ENCODE measurements at places on chromosomes 5 and 9.

GRCh38 chr5:663436-664342 is 29.5 kb downstream of the TPPP start:
- no peak for DNase-seq

DNA sequence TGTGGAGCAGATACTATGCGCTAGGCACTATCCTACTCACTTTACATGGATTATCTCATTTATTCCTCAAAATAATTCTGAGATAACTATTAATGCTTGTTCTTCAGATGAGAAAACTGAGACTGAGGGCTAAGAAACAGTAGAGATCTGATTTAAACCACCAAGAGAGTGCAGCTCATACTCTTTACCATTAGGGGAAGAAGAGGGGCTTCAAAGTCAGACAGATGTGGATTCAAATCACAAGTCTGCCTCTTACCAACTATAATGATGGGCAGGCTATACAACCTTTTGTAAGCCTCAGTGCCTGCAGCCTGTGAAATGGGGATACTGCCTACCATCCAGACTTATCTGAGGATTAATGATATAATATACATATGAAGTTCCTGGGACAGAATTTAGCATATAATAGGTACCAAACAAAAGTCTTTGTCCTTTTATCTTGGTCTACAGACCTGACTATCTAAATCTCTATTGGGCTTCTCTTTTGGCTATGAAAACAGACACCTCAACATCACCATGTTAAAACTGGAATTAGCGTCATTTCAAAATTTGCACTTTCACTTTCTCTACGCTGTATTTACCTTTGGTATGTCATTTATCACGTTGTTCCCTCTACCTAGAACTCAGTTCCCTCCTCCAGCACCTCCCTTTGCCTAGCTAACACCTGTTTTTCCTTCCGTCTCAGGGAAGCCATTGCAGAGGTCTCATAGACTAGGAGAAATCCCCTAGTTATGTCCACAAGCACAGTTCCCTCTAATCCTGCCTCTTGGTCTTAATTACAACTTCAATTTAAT is 13.8 kb upstream of the TMEM267 start:
- no peak for DNase-seq

- DNase-seq: no peak
Observed at GRCh38 chr5:72363166-72363802, 43.1 kb downstream of the PTCD2 start.

GRCh38 chr5:128815201-128815600 is 150.1 kb upstream of the SLC27A6 start:
- DNase-seq: no peak

- no peak for DNase-seq
Observed at GRCh38 chr5:6480133-6481051, 31.7 kb downstream of the UBE2QL1 start.

DNA sequence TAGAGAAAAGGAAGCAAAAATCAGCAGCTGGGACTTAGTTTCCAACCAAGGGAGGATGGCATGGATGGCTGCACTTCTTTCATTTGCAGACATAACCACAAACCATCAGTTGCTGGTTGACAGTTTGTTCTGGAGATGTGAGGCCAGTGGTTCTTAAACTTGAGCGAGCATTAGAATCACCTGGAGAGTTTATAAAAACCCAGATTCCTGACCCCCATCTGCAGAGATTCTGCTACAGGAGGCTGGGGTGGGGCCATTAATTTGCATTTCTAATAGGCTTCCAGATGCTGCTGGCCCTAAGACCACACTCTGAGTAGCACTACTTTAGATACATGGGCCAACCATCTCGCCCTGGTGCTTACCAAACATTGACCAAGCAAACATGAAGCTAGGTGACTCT is 60.8 kb downstream of the MARCHF3 start:
- no peak for DNase-seq

Measured in activated naive CD4-positive, alpha-beta T cell (primary cell).